Prostate gland (tissue), 2 donors: ENCODE measurements at places on chromosomes 5 and 9. TPM values are rescaled to one million over a fixed set of nuclear protein-coding genes. Genes with fewer than 3 reads are reported as not detected.

Gene PROB1
- total RNA-seq = 2.4 TPM

Gene ZNF483
- 12.8 TPM for total RNA-seq

Gene TYRP1
- total RNA-seq = 0.80 TPM

Gene TMEM252
- total RNA-seq = not detected

Gene CTXN3
- total RNA-seq = not detected

Gene ACOT12
- not detected for total RNA-seq

Gene ADAMTSL2
- total RNA-seq = 1.6 TPM

Gene IFNA13
- not detected for total RNA-seq

Gene C9orf85
- 20.1 TPM for total RNA-seq

Gene EGFLAM
- total RNA-seq = 14.1 TPM

Gene NMUR2
- total RNA-seq = 7.0 TPM

Gene ZNF462
- total RNA-seq = 54.4 TPM

Gene HAPLN1
- 0.14 TPM for total RNA-seq

Gene CARTPT
- 5.9 TPM for total RNA-seq

Gene BRINP1
- total RNA-seq = 8.8 TPM

- DNase-seq = no peak
- no peak overlapping the region for H3K4me3 ChIP-seq
- no peaks in the 10 kb centered on the region for H3K36me3 ChIP-seq
- peaks cover 4% of the 10 kb centered on the region for H3K27me3 ChIP-seq
- H3K4me1 ChIP-seq = no peaks in the 10 kb centered on the region
These were observed 20.1 kb downstream of the SMIM23 start for GRCh38 chr5:171805746-171806145.

DNA sequence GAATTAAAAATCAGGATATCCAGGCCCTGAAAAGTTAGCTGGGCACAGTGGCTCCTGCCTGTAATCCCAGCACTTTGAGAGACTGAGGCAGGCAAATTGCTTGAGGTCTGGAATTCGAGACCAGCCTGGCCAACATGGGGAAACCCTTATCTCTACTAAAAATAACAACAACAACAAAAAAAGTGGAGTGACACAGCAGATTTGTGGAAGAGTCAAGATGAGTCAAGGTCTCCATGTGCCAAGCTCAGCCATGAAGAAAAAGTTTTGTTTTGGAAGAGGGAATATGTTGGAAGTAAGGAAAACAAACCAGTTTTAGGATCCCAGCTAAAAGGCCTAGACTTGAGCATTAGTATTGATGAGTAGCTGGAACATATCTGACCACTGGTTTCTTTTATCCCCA, 14.7 kb downstream of the LRRC70 start:
- H3K27me3 ChIP-seq = no peaks in the 10 kb centered on the region
- H3K36me3 ChIP-seq = no peaks in the 10 kb centered on the region
- no peak for DNase-seq
- H3K4me3 ChIP-seq = no peak overlapping the region
- H3K4me1 ChIP-seq = no peaks in the 10 kb centered on the region

- peak overlapping the region; percentile 31 for H3K4me3 ChIP-seq
- H3K4me1 ChIP-seq = no peaks in the 10 kb centered on the region
- H3K27me3 ChIP-seq = peaks cover 2% of the 10 kb centered on the region
- no peaks in the 10 kb centered on the region for H3K36me3 ChIP-seq
- no peak overlapping the region for H3K27ac ChIP-seq
These were observed 628 bp downstream of the PPP2R2B start for GRCh38 chr5:146877783-146878475.

GRCh38 chr9:108783731-108784495, 71.9 kb downstream of the ACTL7B start:
- no peaks in the 10 kb centered on the region for H3K36me3 ChIP-seq
- no peak overlapping the region for H3K4me3 ChIP-seq
- no peak overlapping the region for H3K27ac ChIP-seq
- no peaks in the 10 kb centered on the region for H3K4me1 ChIP-seq

- H3K4me3 ChIP-seq = no peak overlapping the region
- no peaks in the 10 kb centered on the region for H3K4me1 ChIP-seq
- no peaks in the 10 kb centered on the region for H3K36me3 ChIP-seq
These were observed 52.0 kb downstream of the OLFM1 start for GRCh38 chr9:135139366-135139959.

- no peak overlapping the region for H3K27ac ChIP-seq
- H3K27me3 ChIP-seq = no peaks in the 10 kb centered on the region
- no peak overlapping the region for H3K4me3 ChIP-seq
- H3K36me3 ChIP-seq = no peaks in the 10 kb centered on the region
These were observed 66.1 kb upstream of the STK32A start for GRCh38 chr5:147168578-147169327.

DNA sequence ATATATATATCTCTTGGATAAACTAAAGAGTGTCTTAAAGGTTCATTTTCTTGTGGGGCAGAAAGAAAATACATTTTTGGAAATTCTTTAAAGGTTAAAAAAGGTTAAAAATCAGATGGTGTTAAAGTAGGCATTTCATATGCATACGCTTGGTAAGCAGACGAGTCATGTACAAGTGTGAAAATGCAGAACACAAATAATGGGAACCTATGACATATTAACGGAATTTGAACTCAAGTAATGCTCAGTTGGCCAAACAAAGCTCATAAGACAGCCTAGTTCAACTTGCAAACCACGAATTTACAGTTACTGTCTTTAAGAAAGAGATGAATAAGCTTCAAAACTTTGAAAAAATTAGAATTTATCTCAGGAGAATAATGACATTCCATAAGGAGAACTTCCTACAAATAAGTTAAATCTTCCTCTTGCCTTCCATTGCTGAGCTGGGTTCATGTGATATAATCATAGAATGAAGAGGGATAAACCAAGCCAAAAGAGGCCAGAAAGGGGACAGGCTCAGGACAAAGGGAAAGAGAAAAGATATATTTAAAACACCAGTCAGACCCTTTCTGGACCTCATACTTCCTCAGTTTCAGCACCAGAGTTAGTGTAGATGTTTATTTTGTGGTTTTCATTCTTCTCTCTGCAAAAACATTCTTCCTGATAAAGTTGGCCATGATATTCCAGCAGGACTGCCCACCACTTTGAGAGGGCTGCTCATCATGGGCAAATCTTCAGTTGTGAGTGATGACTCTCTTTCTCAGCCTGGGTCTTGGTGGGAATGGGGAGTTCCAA, 256.7 kb upstream of the CD180 start:
- no peaks in the 10 kb centered on the region for H3K27me3 ChIP-seq
- H3K27ac ChIP-seq = no peak overlapping the region
- H3K4me1 ChIP-seq = no peaks in the 10 kb centered on the region

DNA sequence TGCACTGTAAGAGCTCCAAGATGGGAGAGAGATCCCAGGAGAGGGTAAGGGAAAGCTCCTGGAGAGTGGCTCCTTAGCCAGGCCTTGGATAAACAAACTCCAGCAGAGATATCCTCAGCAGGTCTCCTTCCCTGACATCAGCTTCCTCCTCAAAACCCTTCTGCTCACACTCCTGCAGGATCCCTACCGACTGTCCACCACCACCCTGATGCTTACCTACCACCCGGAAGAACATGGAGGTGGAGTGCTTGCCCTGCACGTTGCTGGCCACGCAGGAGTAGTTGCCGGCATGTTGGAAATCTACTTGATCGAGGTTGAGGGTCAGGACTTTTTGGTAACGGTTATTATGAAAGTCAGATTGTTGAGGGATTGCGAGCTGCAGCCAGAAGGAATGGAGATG, 9.3 kb downstream of the CSF1R start:
- no peaks in the 10 kb centered on the region for H3K27me3 ChIP-seq
- H3K36me3 ChIP-seq = no peaks in the 10 kb centered on the region
- no peaks in the 10 kb centered on the region for H3K4me1 ChIP-seq
- no peak for DNase-seq

GRCh38 chr5:18761801-18762200, 1127.5 kb downstream of the TAF11L14 start:
- no peak for DNase-seq
- no peak overlapping the region for H3K4me3 ChIP-seq
- no peaks in the 10 kb centered on the region for H3K4me1 ChIP-seq
- H3K27me3 ChIP-seq = no peaks in the 10 kb centered on the region
- H3K27ac ChIP-seq = no peak overlapping the region

- H3K27me3 ChIP-seq = no peaks in the 10 kb centered on the region
- no peak for DNase-seq
- no peaks in the 10 kb centered on the region for H3K4me1 ChIP-seq
- no peak overlapping the region for H3K27ac ChIP-seq
- no peaks in the 10 kb centered on the region for H3K36me3 ChIP-seq
These were observed 999 bp upstream of the DRD1 start for GRCh38 chr5:175444905-175445456.

DNA sequence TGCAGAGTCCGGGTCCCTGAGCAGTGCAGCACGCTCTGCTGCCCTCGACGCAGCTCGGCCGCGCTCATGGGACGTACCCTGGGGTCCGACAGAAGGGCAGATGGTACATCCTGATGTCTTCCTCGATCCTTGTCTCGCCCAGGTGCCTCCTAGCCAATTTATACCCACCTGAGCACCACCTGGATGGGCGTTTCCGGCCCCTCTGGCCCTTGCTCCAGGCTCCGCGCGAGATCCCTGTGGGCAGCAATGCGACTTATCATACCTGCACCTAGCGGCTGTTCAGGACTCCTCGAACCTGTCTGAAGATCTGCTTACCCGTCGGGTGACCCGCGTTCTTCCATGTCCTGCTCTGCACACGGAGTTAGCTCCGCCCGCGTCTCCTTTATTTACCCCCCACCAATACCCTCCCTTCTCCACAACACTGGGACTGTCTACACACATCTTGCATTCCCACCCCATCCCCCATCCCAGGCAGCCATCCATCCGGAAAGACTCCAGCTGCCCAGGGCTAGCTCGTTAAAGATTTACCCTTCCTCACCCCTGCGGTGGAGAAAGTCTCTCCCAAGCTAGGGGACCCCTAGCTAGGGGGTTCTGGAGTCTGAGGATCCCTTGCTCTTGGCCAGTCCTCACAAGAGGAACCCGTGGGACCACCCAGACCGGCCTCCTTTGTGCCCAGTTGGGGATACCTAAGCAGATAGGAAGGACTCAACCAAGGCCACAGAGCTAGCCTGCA, at the start of gene KIF12:
KIF12 (minus strand) TSS at position 357 of the 733 bp plus-strand sequence; CDS start at position 341, 16 bp downstream.
- H3K4me1 ChIP-seq = no peaks in the 10 kb centered on the region
- no peak within 1 kb of the TSS for H3K27ac ChIP-seq
- peak within 1 kb of the TSS; percentile 51 for H3K4me3 ChIP-seq
- H3K27me3 ChIP-seq = no peaks in the 10 kb centered on the region
- H3K36me3 ChIP-seq = no peaks in the 10 kb centered on the region
- peak; percentile 26 for DNase-seq

DNA sequence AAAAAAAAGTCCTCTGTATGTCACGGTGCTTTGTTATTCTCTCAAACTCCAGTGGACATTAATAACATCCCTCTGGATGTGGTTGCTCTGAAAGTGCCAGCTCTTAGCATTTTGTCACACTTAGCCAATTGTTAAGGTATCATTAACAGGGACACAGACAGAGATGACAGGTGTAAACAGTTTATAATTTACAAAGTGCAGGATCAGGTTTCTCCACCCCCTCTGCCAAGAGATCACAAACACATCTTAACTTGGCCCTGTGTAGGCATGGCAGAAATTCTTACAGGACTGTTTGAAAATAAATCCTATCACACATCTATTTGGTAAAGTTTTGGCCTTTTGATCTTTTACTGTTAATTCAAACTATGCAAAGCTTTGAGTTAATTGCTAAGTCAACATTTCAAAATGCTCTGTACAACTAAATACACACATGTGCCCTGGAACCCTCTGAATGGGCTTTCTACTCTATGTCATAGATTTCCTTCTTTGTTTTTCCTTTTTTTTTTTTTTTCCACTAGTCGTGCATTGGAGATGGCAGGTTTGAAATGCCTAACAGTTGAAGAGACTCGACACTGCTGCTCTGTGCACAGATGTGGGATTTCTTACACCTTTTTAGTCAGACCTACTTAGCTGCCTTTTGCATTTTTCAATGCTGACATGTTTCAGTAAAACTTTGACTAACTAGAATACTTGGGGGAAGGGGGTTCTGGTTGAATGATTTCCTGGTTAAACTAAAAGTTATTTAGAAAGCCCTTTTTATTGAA, 41.7 kb downstream of the SEMA6A start:
- H3K27ac ChIP-seq = no peak overlapping the region
- H3K4me1 ChIP-seq = no peaks in the 10 kb centered on the region
- H3K36me3 ChIP-seq = no peaks in the 10 kb centered on the region
- DNase-seq = no peak

- no peak overlapping the region for H3K4me3 ChIP-seq
- DNase-seq = no peak
- H3K27me3 ChIP-seq = no peaks in the 10 kb centered on the region
- no peak overlapping the region for H3K27ac ChIP-seq
- no peaks in the 10 kb centered on the region for H3K4me1 ChIP-seq
- H3K36me3 ChIP-seq = no peaks in the 10 kb centered on the region
These were observed 7.6 kb upstream of the EGR1 start for GRCh38 chr5:138457531-138458275.

DNA sequence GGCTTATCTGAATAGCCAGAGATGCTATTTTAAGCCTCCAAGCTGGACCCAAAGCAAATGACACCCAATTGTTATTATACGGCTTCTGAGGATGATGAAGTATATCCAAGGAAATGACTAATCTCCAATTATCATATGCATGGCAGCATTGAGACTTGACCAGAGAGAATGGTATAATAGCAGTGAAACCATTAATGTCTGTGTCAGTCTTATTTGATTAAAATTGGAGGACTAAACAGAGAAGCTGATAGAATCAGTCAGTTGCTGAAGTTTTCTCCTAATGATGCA, 200.5 kb downstream of the EFNA5 start:
- DNase-seq = no peak
- no peaks in the 10 kb centered on the region for H3K36me3 ChIP-seq
- H3K27me3 ChIP-seq = no peaks in the 10 kb centered on the region
- no peaks in the 10 kb centered on the region for H3K4me1 ChIP-seq

DNA sequence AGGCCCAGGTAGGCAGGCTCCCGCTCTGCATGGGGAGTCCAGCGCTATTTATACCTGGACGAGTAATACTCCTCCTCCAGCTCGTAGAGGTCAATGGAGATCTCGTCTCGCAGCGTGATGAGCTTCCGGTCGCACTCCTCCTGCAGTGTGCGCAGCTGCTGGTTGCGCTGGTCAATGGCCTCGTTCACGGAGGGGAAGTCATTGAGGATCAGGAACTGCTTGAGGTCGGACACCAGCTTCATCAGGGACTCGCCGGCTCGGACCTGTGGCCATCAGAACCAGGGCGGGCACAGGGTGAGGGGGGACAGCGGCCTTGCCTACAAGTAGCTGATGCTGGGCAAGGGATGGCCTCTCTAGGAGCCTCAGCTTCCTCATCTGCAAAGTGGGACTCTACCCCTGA, 3.9 kb downstream of the MED22 start:
- H3K4me1 ChIP-seq = peaks cover 10% of the 10 kb centered on the region
- no peak overlapping the region for H3K27ac ChIP-seq
- H3K27me3 ChIP-seq = no peaks in the 10 kb centered on the region
- no peak for DNase-seq
